ENCODE measurements at places on chromosomes 13 and 19. TPM values are rescaled to one million over a fixed set of nuclear protein-coding genes. Genes with fewer than 3 reads are reported as not detected.
A peak's percentile ranks its signal among the peaks of the same experiment; 100 is the strongest.

- DNase-seq = no peak
Observed at GRCh38 chr13:49367640-49368422, 76.0 kb downstream of the CAB39L start.

DNA sequence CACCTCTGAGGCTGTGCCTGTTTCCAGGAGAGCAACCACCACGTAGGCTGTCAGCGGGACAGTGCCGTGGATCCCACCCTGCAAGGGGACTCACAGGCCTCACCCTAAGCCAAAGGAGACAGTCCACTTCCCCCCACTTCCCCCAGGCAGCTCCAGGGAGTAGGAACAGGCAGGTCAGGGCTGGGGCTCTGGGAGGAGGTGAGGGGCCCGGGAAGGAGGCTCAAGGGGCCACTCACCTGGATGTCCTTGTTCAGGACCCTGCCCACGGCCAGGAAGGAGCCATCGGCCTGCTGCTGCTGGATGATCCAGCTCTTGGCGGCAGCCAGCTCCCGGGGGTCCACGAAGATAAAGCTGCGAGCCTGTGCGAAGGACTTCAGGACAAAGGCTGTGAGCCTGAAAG lies 25.6 kb downstream of the F2RL3 start:
- DNase-seq = no peak

- no peak for DNase-seq
Observed at GRCh38 chr13:95603887-95604555, 40.5 kb downstream of the DZIP1 start.

- DNase-seq = no peak
Observed at GRCh38 chr13:73658639-73659038, 475.6 kb downstream of the KLF12 start.

GRCh38 chr13:98273824-98274742 lies 97.0 kb upstream of the RNF113B start:
- DNase-seq = peak; percentile 45

DNA sequence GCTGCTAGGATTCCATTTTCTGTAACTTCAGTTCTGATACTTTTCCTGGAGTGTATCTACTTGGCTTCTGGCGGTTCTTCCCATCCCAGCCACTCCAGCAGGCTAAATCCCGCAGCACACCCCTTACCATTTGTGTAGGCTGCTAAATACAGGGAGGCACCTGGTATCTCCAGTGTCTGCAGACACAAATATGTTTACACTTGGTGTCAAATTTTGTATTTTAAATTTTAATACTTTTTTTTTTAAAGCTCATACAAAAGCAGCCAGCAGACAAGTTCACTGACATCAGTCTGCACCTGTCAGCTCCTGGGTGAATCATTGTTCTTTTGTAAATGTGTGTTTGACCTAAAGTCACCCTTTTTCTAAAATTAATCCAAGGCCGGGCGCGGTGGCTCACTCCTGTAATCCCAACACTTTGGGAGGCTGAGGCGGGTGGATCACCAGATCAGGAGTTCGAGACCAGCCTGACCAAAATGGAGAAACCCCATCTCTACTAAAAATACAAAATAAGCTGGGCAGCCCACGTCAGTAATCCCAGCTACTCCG lies 3.4 kb upstream of the ZSCAN4 start:
- DNase-seq = no peak

DNA sequence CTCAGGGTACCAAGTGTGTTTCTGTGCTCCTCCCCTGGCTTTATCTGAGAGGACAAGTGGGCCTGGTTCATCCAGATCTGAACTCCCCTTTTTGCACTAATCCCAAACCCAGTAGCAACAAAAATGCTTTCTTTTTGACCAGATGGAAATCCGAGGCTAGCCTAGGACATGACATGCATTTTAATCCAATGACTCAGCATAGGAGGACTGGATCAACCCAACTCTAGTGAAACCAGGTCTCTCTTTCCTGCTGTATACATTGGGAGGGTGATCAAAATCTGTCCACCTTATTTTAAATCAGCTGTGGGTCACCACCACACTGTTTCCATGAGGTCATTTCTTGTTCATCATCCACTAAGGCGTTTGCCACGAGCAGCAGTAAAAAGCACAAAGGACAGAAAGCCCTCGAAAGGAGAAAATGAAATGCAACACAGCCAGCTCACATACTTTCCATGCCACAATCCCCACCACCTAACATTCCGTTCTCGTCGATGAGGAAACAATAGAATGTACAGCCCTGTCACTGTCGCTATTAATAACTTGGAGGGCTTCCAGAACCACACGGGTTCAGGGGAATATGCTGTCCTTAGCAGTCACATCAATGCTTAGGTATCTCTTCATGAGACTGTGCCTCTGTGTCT lies 543.0 kb downstream of the IRS2 start:
- no peak for DNase-seq

DNA sequence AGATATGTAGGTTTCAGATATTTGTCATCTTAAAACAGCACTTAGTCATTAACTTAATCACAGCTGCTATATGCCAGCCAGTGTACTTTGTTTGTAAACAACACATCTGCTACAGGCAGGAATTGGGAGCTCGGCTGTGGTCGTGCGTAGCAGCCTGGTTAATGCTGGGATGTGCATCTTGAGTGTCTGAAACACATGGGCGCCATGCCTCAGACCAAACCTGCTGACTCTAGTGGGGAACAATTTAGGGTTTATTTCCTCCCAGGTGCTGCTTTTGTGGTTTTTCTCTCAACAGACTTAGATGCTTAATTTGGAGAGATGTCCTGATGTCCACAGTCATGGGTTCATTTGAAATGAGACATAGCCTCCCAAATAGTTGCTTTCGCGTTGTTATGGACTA lies 238.5 kb upstream of the TMTC4 start:
- no peak for DNase-seq

DNA sequence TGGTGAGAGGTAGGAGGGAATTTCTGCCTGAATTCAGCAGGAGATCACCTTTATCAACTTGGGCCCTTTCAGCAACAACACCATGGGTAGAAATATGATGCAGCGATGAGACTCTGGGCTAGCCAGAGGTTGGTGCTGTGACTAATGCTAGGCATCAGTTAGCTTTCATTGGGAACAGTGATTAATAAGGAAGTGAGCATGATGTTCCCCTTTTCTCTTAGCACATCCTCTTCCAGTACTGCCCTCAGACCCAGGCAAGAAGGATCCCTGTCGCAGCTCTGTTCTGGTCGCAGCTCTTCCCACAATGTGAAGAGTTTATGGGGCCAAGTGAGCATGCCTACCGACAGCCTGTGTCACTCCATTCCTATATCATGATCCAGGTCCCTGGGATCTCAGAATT lies 100.5 kb downstream of the FLT1 start:
- DNase-seq = no peak

DNA sequence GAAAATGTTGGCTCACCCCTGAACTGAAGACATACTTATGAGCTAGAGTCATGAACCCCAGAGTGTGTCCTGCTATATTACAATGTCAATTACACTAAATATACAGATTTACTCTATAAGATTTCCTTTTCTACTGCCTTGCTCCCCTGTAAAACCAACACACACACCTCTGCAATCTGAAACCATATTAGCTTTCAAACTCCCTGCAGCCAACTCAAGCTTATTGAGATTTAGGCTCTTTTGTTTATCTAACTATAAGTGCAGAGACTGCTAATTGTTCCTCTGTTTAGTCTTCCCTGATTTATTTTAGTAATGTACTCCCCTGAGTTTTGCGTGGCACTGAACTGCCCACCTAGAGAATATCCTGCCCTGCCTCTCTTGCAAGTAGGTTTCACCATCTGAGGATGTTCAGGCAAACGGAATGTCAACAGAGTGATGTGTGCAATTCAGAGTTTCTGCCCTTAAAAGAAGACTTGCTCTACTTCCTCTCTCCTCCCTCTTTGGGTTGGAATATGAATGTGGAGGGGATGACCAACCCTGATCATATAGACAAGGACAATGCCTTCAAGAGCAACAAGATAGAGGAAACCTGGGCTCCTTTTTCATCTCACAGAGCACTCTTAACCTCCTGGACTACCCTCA lies 22.3 kb downstream of the FAM216B start:
- DNase-seq = no peak

DNA sequence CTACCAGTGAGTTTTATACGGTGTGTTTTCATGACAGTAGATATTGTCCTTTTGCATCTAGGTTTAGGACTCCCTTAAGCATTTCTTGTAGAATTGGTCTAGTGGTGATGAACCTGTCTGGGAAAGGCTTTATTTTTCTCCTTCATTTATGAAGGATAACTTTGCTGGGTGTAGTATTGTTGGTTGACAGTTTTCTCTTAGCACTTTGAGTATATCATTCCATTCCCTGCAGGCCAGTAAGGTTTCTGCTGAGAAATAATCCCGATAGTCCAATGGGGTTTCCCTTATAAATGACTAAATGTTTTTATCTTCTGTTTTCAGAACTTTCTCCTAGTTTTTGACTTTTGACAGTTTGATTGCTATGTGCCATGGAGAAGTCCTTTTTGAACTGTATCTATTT lies 57.2 kb downstream of the DNAJC3 start:
- DNase-seq = no peak

GRCh38 chr13:59303433-59303832 lies 860.3 kb downstream of the DIAPH3 start:
- no peak for DNase-seq

- DNase-seq = no peak
Observed at GRCh38 chr13:102558029-102558428, 38.8 kb upstream of the TPP2 start.

DNA sequence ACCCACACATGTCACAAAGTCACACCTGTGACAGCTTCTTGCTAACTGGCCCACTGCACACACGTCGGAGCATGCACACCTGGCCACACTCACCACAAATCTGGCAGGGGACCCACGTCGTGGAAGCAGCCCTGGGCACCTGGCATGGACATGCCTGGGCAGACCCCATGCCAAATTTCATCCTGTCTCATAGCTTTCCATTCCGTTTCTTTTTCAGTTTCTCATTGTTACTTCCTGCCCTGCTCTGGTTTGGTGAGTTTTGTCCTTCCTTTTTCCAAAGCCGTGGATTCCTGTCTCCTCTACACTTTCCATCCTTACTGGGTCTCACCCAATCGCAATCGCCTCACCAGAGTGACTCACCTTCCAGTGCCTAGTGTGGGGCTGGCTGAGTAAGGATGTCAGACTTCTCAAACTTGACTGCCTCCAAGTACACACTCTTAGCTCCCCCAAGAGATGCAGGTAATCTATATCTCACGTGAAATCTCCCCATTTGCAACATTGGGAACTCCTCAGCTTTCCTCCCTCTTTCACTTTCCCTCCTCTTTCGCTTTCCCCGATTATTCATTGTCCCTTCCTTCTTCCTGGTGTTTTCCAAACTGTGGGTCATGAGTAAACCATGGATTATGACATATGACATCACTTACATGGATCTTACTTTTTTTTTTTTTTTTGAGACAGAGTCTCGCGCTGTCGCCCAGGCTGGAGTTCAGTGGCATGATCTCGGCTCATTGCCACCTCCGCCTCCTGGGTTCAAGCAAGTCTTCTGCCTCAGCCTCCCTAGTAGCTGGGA lies 1.6 kb upstream of the BBC3 start:
- no peak for DNase-seq

GRCh38 chr13:99800951-99801350 lies 170.6 kb downstream of the ZIC5 start:
- DNase-seq = no peak

- DNase-seq = no peak
Observed at GRCh38 chr13:48490241-48490640, 42.6 kb downstream of the RCBTB2 start.

DNA sequence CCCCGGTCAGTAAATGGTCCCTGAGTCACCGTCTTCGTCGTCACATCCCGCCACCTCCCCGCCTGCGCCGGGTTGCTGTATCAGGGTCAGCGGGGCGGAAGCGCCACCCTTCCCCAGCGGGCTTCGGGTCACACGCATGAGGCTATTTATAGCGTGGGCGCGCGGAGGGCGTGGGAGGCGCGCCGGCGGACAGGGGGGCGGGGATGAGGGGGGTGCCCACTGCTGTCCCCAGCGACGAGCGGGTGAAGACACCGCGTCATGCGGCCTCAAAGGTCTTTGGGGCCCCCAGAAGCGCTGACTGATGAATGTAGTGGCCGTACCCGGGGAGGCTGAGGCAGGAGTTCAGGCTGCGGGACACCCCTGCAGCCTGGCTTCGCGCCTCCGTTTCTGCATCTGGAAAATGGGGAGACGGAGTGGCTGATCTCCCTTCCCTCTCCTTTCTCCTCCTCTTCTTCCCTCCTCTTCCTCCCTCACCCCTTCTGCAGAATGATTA lies 7.9 kb downstream of the UNC13A start:
- DNase-seq = peak; percentile 70

- DNase-seq = no peak
Observed at GRCh38 chr13:24292481-24292880, 16.9 kb upstream of the C1QTNF9 start.

DNA sequence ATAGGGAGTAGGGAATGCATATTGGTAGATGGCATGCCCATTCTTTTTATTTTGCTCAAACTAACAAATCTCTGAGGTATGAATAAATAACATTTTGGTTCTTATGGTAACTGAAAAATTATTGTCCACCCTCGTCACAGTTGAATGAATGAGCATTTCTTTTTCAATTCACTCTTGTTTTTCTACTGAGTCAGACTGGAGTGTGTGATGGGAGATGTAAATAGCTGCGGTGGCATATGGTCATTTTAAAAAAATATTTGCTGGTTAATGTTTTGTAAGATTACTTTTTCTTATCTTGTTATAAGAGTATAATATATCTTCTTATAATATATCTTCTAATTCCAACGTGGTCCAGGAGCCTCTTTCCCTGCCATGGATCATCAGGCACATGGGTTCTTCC lies 586.5 kb downstream of the SLITRK5 start:
- DNase-seq = no peak

GRCh38 chr13:53778937-53779336 lies 750.3 kb downstream of the OLFM4 start:
- no peak for DNase-seq

GRCh38 chr13:102580552-102581169 lies 16.1 kb upstream of the TPP2 start:
- DNase-seq = no peak

- DNase-seq = no peak
Observed at GRCh38 chr19:15161028-15161984, 39.5 kb downstream of the NOTCH3 start.

DNA sequence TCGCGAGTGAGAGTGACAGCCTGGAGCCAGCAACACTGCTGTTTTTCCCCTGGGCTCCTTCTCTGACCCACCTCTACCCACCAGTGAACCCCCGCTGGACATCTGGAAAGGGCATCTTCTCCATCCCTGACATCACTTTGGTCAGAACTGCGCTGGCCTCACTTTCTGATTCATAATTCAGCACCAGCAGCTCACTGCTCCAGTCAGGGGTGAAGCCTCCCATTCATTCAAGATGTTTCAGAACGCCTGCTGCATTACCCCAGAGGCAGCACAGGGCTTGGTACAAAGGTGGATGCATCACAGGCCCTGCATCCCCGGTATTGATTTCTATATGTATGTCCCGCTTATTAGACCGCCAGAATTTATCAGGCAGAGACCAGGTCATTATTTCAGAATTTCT lies 182.8 kb upstream of the TSHZ3 start:
- DNase-seq = no peak

Gene ERFL
- total RNA-seq = 1.6 TPM

Gene RAVER1
- total RNA-seq = 24.8 TPM

Gene ZSCAN5B
- total RNA-seq = not detected

Gene CGB2
- not detected for total RNA-seq

Gene ZNF492
- total RNA-seq = not detected

Gene DMWD
- 123 TPM for total RNA-seq

Gene CCNE1
- 6.4 TPM for total RNA-seq

Gene IQCN
- 23.6 TPM for total RNA-seq

Gene MEF2B
- total RNA-seq = 1.7 TPM

Gene CEACAM3
- not detected for total RNA-seq

Gene CGB5
- total RNA-seq = not detected

Gene ATP8A2
- total RNA-seq = 70.1 TPM

Gene CGB1
- total RNA-seq = not detected

Gene APC2
- total RNA-seq = 371 TPM

Gene ZNF98
- total RNA-seq = not detected

Gene TSEN34
- total RNA-seq = 44.8 TPM

Gene LHFPL6
- 1.7 TPM for total RNA-seq
